ENCODE measurements at places on chromosomes 5 and 9.

DNA sequence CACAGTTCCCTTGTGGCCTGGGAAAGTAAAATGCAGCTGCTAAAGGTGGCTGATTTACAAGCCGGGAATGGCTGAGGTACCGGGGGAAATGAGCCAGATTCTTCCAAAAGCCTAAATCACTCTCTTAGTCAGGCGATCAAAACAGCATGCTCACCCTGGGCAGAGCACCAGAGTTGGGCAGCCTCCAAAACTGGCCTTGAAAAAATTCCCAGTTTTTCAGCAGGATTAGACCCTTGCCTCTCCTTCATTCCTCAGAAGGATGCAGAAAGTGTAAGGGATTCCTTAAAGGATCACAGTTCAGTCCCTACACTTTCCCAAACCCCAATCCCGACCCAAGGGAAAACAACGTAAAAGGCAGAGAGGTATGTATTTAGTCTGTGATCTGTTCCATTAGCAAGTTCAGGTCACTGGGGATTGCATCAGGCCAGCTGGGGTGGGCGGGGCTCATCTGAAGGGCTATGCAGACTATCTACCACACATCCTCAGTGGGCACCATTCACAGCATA lies 16.9 kb downstream of the TMEM174 start:
- DNase-seq: no peak

GRCh38 chr5:97553604-97554452 lies 370.8 kb upstream of the RIOK2 start:
- DNase-seq: no peak

DNA sequence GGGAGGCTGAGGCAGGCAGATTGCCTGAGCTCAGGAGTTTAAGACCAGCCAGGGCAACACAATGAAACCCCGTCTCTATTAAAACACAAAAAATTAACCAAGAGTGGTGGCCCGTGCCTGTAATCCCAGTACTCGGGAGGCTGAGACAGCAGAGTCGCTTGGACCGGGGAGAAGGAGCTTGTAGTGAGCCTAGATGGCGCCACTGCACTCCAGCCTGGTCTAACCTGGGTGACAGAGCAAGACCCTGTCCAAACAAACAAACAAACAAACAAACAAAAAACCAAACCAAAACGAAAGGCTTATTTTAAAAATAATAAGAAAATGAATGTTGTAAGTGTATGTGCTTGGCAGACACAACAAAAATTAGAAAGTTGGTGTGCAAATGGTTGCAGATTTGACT lies 536.3 kb upstream of the PTPRD start:
- DNase-seq: no peak

GRCh38 chr5:42956551-42956950 lies 83.6 kb downstream of the ANXA2R start:
- peak; percentile 78 for DNase-seq

DNA sequence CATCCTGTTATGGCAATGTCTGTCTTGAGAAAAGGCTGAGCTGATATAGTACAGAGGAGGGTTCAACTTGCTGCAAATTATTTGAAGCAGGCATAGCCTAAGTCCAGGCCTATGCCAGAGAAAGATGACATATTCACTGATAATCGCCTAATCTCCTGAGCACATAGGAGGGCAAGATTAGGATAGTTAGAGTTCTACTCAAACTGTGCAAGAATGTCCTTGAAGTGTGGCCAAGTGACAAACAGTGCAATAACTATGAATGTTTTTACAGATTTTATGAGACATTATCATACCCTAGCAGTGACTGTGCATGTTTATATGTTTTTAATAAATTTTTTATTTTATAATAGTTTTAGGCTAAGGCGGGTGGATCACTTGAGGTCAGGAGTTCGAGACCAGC lies 96.2 kb downstream of the TSSK1B start:
- DNase-seq: no peak

GRCh38 chr5:109718216-109718615 lies 28.5 kb downstream of the MAN2A1 start:
- DNase-seq: no peak

DNA sequence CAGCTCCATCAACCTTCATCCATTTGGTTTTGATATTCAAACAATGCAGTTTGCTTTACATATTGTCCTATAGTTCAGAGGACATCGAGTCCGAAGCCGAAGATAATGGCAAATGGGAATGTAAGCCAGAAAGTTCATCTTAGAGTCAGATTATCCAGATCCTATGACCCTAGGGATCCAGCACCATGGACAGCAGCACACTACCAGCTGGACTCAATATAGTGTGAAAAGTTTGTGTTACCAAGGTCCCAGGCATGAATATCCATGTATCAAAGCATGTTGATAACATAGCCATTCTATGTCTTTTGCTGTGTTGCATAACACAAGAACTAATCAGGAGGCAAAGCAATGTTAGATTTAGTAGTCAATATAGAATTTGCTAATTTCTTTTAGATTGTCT lies 46.3 kb downstream of the FSTL4 start:
- peak; percentile 72 for DNase-seq

- no peak for DNase-seq
Observed at GRCh38 chr5:169933127-169933526, 47.2 kb downstream of the INSYN2B start.

- DNase-seq: peak; percentile 73
Observed at GRCh38 chr5:74919487-74919886, 53.3 kb upstream of the FAM169A start.

DNA sequence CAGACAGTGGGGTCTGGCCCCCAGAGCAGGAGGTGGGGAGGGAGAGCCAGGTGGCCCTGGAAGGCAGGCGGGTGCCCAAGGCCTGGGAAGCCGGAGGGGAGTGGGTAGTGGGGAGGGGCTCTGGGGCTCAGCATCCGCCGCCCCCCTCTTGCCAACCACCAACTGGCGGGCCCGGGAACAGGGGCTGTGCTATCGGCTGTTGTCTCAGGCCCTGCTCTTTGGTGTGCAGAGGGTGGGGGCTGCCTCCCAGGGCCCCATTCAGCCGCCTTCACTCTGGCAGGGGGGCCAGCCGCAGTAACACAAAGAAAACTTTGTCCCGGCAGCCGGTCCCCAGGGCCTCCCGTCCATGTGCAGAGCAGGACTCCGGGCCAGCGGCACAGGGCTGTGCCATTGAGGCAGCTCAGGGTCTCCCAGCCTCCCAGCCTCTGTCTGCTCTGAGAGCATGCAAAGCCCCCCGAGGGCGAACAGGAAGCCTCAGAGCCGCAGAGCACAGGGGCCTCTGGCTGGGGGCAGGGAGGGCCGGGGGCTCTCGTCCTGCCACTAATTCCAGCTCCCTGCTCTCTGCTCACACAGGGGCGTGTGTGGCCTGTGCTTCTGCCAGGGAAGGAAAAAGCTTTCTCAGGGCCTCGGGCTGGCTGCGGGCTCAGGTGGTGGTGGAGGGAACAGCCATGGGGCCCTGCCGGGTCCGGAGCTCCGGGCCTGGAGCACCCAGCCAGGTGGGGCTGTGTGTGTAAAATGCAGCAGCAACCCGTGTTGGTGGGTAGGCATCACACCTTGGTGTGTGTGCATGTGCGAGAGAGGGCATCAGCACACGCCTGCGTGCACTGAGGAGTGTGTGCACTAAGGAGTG lies 54.2 kb upstream of the NOTCH1 start:
- DNase-seq: no peak

- DNase-seq: peak; percentile 18
Observed at GRCh38 chr5:36842087-36842486, 34.5 kb upstream of the NIPBL start.

GRCh38 chr9:2420543-2420942 lies 201.0 kb upstream of the VLDLR start:
- DNase-seq: no peak

DNA sequence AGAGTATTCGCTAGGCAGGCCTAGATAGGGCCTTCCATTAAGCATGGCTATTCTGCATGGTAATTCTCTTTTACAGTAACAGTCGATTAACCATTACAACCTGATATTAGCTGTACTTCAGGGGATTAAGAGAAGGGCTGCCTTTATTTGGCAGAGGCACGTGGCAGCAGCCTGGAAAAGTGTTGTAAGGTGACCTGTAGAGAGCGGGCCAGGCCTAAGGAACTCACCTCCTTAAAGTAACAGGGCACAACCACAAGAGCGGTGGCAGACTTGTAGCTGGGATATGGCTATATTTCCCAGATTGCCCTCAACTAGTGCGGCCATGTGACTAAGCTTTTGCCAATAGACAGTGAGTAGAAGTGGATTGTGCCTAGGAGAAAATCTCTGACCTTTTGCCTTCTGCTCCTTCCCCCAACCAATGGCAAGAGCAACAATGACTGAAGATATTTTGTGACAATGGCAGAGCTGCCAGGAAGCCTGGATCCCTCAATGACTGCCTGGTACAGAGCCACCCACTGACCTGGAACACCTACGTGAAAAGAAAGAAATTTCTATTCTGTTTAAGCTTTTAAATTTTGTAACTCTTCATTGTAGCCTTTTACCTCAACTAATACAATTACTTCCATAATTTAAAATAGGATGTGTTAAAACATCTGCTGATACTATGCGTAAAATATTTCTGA lies 18.9 kb upstream of the ANKRD34B start:
- no peak for DNase-seq

DNA sequence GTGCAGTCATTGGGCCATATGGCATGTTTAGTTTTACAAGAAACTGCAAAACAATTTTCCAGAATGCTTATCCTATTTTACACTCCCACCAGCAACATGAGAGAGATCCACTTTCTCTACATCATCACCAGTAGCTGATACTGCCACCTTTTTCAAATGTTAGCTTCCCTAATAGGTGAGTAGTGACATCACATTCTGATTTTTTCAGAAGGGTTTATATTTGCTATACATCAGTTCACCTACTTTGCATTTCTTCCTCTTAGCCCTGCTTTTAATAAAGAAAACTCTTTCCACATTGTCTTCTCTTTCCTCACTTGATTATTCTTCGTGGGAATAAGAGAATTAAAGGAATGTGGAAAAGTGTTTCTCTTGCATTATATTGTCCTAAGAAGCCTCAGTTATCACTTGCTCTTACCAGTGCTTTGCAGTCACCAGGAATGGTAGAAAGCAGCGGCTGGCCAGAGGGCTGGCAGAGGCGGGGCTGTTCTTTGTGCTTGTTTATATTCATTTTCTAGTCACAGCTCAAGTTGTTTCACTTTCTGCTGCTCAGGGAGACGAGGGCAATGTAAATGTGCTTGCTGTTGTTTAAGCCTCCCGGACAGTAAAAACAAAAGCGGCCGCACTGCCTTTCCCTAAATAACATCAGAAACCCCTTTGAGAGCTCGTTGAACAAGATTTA lies 164.8 kb downstream of the HSD17B3 start:
- no peak for DNase-seq

DNA sequence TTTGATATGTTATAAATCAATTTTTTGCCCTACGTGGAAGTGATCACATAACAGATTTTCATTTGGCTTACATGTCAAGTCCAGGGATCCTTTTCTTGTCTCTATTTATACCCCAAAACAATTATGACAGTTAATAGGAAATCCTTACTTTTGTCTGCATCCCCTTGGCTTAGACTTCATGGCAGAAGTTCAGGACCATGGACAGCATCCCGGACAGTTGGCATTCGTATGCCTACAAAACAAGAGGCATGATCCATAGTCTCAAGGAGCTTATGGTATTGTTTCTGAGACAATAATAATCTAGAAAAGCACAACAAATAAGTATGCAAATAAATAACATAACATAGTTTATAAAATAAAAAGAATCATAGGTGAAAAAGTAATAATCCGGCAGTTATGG lies 214.3 kb upstream of the GRIA1 start:
- peak; percentile 73 for DNase-seq

- DNase-seq: no peak
Observed at GRCh38 chr9:75064307-75065025, 23.5 kb downstream of the NMRK1 start.

GRCh38 chr5:104821606-104822005 lies 1259.0 kb upstream of the NUDT12 start:
- DNase-seq: no peak

- no peak for DNase-seq
Observed at GRCh38 chr5:179343021-179343718, 2.1 kb downstream of the ADAMTS2 start.

- DNase-seq: no peak
Observed at GRCh38 chr9:111148052-111149017, 110.1 kb upstream of the LPAR1 start.

GRCh38 chr5:142926549-142926948 lies 156.4 kb downstream of the ARHGAP26 start:
- no peak for DNase-seq

DNA sequence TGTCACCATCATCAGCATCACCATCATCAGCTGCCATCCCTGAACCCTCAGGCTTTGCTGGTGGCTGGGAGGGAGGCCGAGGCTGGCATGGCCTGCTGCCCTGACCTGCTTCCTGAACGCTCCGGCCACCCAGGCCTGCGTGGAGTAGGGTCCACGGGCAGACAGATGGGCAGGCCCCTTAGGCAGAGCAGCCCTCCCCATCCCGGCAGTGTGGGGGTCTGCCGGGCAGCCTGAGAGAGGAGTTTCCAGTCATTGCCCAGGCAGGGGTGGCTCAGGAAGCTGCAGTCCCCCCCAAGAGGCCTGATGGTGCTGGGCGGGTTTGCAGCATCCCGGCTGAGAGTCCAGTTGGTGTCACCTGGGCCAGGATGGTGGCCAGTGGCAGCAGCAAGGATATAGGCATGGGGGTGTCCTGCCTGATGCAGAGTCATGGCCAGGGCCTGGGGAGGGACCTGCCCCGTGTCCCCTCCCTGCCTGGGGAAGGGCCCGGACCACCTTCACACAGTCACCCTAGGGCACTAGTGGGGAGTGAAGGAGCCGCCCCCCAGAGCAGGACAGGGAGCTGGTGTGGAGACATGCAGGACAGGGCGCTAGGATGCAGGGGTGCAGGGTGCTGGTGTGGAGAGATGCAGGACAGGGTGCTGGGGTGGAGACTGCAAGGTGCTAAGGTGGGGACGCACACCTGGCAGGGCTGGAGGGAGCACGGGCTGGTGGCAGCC lies 7.7 kb upstream of the EGFL7 start:
- no peak for DNase-seq

DNA sequence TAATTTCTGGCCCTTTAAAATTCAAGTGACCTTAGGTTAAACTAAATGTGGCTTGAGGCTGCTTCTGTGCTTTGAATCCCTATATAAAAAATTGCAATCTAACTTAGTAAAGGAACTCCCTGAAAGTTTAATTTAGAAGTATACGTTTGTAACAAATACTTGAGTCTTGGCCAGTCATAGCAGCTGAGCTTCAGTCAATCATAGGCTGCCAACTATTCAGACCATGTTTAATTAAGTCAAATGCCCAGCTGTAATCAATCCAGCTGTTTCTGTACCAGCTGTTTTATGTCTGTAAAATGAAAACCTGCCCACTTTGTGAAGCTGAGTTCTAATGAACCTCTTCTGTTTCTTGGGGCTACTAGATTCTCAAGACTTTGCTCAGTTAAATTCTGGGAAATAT lies 760.1 kb downstream of the MAT2B start:
- DNase-seq: no peak

GRCh38 chr5:79193643-79194042 lies 42.3 kb upstream of the JMY start:
- DNase-seq: no peak

GRCh38 chr9:28651050-28651722 lies 1077.9 kb upstream of the C9orf72 start:
- DNase-seq: no peak

Data from hematopoietic multipotent progenitor cell treated with erythropoietin and hydrocortisone succinate and interleukin-3 and kit ligand, for 6 days (in vitro differentiated cells).